ENCODE measurements at places on chromosomes 3 and 15.

DNA sequence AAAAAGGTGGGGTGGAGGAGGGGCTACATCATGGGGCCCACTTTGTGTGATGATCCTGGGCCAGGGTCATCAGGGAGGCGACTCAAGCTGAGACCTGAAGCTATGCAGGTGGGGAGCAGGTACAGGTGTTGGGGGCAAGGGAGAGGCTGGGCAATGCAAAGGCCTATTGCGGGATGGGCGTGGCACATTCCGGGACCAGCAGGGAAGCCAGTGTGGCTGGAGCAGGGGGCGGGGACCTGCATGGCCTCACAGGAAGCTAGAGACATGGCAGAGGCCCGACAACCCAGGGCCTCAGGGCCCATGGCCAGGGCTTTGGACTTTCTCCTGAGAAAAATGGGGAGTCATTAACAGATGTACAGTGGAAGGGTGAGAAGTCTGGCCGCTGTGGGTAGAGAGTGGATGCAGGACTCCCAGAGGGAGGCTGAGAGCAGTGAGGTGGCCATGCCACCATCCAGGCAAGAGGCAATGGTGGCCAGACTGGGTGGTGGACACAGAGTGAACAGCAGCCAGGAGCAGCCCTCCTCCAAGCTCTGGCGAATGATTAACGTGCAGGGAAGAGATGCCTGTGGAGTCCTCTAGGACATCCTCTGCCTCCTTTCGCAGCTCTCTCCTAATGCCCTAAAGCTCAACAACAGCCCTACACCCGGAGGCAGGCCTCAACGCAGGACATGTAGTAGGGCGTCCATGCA lies 122.6 kb upstream of the ATP2B2 start:
- DNase-seq, result no peak

DNA sequence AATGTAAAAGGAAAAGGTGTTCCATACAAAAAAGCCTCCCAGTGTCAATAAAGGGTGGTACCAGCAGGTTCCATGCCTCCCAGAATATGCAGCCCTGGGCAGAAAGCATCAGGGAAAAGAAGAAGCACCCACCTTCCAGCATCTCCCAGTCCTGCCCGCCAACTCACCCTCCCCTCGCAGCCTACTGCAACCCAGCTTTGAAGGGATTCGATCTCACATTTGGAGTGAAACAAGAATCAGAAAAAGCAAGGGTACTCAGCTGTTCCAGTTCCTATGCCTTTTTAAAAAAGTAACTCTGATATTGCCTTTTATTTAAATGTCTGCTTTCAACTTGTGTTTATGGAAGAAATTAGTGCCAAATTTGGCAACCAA lies 166.9 kb downstream of the ADAMTS17 start:
- DNase-seq, result no peak

DNA sequence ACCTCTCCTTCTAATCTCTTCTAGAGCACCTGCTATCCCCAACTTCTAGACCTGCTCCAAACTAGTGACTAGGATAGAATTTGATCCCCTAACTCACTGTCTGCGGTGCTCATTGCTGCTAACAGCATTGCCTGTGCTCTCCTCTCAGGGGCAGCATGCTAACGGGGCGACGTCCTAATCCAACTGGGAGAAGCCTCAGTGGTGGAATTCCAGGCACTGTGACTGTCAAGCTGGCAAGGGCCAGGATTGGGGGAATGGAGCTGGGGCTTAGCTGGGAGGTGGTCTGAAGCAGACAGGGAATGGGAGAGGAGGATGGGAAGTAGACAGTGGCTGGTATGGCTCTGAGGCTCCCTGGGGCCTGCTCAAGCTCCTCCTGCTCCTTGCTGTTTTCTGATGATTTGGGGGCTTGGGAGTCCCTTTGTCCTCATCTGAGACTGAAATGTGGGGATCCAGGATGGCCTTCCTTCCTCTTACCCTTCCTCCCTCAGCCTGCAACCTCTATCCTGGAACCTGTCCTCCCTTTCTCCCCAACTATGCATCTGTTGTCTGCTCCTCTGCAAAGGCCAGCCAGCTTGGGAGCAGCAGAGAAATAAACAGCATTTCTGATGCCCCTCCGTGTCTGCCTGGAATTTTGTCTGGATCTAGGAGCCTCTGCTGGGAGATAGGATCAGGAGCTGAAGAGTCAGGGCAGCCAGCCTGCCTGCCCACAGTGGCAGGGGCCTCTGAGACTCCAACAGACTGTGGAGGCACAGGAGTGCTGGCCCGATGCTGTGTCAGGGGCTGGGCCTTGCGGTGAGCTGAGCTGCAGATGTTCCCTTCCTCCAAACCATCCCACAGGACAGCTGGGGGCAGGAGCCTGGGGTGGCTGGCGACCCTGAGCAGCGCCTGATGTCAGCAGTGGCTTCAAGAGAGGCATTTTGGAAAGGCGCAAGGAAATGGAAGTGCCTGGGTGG lies 3.0 kb downstream of the ISLR start:
- DNase-seq, result no peak

- DNase-seq, result no peak
Observed at GRCh38 chr3:126959921-126960603, 22.9 kb upstream of the PLXNA1 start.

GRCh38 chr3:141710888-141711616 lies 27.0 kb upstream of the RNF7 start:
- no peak for DNase-seq

- no peak for DNase-seq
Observed at GRCh38 chr3:41317718-41318117, 118.4 kb downstream of the CTNNB1 start.

DNA sequence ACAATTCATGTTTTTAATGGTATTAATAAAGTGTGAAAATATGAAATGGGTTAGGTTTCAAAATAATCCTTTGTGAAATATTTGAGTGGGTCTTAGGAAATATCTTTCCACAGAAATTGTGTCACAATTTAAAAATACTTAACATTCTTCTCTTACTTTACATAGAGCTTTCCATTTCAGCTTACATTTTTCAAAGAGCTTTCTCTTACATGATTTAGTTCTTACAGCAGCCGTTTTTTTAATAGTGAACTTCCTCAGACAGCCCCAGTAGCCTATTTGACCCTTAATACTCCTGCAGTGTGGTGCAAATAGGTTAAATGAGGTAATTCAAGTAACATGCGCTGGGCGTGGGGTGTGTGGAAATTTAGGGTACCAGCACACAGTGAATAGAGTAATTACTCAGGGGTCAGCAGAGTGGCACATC lies 21.8 kb downstream of the P2RY12 start:
- no peak for DNase-seq

- no peak for DNase-seq
Observed at GRCh38 chr3:149356630-149357029, 20.8 kb downstream of the TM4SF1 start.

DNA sequence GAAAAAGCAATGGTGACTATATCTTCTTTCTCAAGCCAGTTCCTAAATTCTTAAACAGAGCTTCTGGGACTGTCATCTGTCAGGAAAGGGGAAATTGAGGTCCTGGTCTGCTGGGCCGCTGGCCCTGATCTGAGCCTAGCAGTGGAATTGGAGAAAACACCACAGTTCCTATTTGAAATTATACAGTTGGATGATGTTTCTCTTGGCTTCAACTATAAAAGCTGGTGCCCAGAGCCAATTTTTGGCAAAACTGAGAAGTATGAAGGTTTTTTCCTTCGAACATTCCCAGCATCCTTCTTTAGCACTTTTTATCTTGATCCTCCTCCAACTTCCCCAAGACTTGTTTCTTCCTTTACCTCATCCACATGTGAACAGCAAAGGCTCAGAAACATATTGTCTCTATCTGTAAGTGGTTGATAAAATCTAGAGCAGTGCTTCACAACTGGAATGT lies 83.9 kb downstream of the CD47 start:
- DNase-seq, result no peak

- DNase-seq, result no peak
Observed at GRCh38 chr3:63413523-63413922, 135.4 kb downstream of the SYNPR start.
